ENCODE measurements at places on chromosomes 11 and 22.

- peak; percentile 63 for DNase-seq
Measured at GRCh38 chr22:35231585-35232084, 25.7 kb upstream of the HMGXB4 start.

DNA sequence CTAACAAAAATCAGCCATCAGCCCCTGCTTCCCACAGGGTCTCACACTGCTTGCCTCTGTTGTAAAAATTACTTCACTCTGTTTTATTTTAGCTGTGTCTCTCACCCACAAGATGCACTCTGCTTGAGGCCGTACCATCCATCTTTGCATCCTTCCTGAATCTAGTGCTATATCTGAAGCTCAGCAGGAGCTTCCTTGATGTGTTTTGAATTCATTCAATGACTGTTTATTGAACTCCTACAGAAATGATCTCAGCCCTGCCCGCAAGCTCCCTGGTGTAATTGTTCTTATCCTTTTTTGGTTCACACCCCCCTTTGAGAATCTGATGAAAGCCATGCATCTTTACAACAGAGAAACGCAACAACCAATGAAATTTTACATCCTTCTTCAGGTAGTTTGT is 310.2 kb upstream of the ZC3H12C start:
- no peak for DNase-seq

DNA sequence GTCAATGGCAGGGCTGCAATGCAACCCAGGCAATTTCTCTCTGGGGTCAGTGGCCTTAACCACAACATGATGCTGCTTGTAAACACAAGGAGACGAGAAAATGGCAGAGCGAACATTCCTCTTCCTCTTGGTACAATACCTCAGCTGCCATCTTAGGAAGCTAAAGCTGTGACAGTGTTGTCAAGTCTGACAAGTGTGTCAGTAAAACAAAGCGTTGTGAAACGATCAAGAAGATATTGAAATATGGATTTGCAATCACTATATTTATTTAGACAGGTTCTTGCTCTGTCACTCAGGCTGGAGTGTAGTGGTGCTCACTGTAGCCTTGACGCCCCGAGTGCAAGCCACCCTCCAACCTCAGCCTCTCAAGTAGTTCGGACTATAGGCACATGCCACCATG is 14.5 kb upstream of the USP47 start:
- DNase-seq, result no peak

DNA sequence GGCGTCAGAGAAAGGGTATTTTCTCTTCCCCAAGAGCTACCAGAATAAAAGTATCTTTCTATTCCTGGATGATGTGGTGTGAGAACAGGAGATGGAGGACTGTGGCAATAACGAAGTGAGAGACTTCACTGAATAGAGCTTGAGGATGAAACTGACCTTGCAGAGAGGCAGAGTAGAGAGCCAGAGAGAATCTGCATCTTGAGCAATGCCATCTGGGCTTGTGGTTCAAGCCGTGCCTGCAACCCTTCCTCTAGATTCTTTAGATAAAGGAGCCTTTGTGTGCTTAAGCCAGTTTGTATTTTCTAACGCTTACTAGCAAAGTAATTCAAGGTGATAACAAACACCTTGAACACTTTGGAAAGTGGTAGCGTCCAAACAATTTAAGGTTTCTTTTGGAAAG is 2.2 kb downstream of the ME3 start:
- no peak for DNase-seq

GRCh38 chr11:130513132-130513531 is 64.7 kb downstream of the ADAMTS15 start:
- no peak for DNase-seq

- DNase-seq, result no peak
Measured at GRCh38 chr22:29195118-29195963, 10.4 kb upstream of the EMID1 start.

DNA sequence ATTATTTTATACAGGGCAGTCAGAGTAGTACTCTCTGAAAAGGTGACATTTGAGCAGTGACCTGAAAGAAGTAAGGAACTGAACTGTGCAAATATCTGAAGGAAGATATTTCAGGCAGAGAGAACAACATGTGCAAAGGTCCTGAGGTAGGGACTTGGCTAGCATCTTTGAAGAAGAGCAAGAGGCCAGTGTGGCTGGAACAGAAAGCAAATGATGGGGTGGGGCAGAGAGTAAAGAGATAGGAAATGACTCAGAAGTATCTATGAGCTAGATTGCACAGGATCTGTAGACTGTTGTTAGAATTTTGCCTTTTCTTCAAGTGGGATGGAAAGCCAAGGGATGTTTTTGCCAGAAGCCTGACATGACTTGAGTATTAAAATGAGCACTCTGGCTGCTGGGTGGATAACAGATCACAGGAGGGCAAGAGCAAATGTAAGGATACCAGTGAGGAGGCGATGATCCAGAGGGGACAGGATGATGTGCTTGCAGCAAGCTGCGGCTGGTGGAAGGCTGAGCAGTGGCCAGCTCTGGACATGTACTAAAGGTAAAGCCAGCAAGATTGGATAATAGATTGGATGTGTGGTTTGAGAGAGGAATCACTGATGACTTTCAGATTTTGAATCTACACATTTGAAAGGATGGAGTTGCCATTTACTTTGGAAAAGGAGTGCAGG is 33.2 kb upstream of the TTC12 start:
- no peak for DNase-seq

DNA sequence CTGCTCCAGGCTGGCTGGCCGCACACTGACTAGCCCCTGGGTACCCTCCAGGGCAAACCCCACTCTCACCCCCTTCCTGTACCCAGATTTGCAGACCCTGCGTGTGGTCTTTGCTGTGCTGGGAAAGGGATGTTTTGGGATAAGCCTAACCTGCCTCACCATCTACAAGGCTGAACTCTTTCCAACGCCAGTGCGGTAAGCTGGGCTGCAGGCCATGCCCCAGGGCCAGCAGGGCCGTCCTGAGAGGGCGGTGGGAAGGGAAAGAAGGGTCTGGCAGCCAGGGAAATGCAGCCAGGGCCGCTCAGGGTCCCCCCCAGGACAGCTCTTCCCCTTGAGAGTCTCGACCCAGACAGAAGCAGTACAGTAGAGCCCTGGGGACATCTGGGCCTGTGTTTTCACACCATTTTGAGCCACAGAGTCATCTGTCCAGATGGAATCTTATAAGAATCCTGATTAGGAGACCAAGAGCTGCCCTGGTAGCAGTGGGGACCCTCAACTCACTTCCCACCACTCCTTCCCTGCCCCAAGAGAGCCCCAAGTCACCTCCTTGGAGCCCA is 22.4 kb upstream of the SLC22A12 start:
- no peak for DNase-seq

DNA sequence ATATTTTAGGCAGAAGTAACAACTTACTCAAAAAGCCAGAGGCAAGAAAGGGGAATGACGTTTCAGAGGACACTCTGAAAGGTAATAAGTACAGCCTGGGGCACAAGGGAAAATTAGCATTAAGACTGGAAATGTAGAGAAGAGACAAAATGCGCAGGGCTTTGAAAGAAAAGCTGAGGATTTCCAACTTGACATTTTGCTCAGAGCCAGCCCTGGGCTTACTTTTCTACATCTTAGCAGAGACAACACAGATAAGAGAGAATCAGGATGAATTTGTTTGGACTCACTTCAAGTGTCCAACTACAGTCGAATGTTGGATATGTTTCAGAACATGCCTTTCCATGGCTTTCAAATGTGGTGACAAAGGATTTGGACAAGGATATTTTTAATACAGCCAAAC is 808.9 kb upstream of the LUZP2 start:
- no peak for DNase-seq

- DNase-seq, result no peak
Measured at GRCh38 chr11:34630544-34630943, 9.7 kb downstream of the EHF start.

DNA sequence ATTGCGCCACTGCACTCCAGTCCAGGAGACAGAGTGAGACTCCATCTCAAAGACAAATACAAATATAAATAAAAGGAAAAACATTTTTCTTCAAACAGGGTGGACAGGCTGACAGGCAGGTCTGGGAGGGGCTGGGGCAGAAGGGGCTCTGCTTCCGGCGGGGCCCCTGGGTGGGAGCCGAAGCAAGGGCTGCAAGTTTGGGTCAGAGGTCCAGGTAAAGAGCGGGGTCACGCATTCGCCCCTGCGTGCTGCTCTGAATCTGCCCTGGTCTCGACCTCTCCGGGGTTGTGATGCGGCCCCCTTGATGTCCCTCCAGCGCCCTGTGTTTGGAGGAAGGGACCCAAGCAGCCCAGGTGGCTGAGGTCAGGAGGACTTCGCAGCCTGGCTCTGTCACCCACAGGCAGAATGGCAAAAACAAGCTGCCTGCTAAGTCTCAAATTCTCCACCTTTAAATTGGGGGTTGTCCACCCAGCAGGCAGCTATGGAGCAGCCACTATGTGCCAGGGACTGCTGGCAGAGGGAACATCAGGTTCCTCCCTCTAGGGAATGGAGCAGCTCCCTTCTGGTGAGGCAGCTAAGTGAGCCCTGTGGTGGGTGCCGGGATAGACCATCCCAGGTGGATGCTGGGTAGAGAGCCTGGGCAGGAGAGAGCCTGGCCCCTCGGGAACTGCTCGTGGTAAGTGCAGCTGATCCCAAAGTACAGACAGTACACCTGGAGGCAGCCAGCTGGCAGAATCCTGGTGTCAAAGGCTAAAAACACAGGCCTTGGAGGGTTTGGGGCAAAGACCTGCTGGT is 10.3 kb upstream of the PHF21B start:
- no peak for DNase-seq

- no peak for DNase-seq
Measured at GRCh38 chr11:12669930-12670329, 4.3 kb upstream of the TEAD1 start.

DNA sequence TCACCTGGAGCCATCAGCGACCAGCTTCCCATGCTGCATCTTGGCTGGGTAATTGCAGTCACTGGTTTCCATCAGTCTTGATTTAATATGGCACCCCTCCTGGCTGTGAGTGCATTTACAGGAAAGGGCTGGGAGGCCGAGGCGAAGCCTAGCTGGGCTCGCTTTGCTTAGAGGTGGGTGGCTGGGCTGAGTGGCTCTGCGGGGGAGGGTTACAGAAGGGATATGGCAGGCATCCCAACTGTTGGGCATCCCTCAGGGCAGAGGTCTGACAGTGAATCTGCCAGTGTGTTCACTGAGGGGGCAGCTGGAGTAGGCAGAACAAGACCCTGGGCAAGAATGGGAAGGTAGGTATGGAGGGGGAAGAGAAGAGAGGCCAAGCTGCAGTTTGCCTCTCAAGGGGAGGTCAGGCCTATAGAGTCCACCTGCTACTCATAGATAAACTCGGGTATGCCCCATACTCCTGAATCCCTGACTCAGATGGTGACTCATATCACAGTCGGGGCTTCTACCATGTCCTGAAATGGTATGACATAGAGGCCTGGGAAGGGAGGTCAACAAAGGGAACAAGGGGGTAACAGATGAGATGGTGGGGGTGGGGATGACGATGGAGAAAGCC is 77.5 kb upstream of the PHOX2A start:
- peak; percentile 43 for DNase-seq

DNA sequence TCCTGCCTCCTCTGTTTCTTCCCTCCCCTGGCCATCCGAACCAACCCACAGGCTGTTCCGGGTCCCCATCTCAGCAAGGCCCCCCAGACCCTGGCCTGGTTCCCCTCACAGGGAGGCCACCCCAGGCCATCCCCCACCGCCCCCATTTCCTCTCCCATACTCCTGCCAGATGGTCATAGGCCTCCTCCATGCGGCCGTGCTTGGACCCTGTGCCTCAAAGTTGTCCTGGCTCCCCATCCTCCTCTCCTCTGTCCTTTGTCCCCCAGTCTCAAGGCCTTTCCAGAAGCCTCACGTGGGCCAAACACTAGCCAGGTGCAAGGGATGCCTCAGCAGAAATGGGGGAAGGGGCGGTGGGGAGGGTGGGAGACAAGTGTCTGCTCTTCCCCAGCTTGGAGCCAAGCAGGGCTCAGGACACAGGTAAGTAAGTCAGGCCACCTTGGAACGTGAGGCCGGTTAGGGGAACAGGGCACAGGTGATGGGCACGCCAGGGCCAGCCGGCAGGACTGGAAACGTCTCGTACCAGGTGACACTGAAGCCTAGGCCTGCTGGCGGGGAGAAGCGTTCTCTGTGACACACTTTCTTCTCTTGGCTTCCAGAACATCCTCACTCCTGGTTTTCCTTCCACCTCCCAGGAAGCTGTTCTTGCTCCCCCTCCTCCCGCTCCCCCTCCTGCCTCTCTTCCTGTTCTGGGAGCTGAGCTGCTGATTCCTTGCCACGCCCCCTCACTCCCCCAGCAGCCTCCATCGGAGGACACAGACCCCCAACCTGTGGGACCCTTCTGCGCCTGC is 31.5 kb upstream of the SLC22A12 start:
- no peak for DNase-seq

- DNase-seq, result peak; percentile 50
Measured at GRCh38 chr22:18065256-18065655, 12.5 kb upstream of the PEX26 start.

DNA sequence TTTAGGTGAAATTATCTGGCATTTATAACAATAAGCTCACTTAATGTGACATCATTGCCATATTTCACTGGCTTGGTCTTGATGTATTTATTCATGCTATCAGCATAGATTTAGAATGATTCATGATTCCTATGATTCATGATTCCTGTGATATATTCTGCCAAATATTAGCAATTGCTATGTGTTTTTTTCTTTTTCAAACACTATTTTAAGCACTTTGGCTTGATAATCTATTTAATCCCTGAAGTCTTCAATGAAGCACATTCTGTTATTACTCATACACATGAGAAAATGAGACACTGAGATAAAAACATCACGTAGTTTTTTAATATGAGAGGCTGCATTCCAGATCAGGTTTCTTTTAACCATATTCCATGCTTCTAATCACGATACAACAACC is 78.5 kb downstream of the LUZP2 start:
- DNase-seq, result no peak

DNA sequence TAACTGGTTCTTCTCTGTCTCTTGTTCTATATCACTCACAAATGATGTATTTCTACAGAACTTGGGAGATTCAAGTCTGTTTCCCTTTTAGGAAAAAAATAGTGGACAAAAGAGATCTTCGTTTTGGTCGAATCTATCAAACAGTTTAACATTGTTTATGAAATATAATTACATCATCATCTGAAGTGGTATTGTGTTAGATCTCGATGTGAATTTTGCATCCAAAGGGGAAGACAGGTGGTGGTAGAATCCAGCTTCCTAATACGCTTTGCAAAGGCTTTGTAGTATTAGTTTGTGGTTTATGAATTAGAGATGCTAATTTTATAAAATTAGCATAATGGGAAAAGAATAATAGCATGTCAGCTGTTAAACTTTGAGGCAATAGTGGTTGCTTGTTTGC is 3.4 kb downstream of the SIK2 start:
- DNase-seq, result no peak

GRCh38 chr22:19962909-19963806 is 21.5 kb upstream of the TXNRD2 start:
- no peak for DNase-seq

GRCh38 chr11:1763796-1764661 is at the start of gene CTSD:
CTSD (minus strand) TSS chr11:1763927; CDS start chr11:1763859, 68 bp downstream.
- DNase-seq, result peak; percentile 62

DNA sequence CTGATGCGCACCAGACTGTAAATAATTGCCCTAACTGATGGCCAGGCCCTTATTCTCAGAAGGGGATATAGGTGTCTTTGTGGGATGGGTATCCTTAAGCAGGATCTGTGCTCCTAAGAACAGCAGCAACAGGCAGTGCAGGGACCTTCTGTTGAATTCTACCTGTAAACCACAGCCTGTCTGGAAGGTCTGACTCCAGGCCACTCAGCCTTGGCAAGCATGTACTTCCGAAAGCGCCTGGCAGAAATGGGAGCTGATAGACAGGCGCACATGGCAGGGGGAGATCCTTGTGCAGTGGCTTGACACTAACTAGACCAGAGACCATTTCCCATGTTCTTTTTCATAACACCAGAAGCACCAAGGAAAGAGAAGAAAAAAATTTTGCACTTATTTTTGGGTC is 59.0 kb downstream of the C22orf31 start:
- no peak for DNase-seq
